Inflammatory macrophage treated with lipopolysaccharide for 4 hours (primary cell): ENCODE measurements at places on chromosomes 6 and 20.
A peak's percentile ranks its signal among the peaks of the same experiment; 100 is the strongest.

- DNase-seq, result no peak
These were observed 143.6 kb downstream of the DST start for GRCh38 chr6:56499095-56499494.

GRCh38 chr6:33324125-33324524, 6.6 kb upstream of the ZBTB22 start:
- DNase-seq, result peak; percentile 24

GRCh38 chr6:127381384-127381783, 38.0 kb upstream of the ECHDC1 start:
- DNase-seq, result no peak

DNA sequence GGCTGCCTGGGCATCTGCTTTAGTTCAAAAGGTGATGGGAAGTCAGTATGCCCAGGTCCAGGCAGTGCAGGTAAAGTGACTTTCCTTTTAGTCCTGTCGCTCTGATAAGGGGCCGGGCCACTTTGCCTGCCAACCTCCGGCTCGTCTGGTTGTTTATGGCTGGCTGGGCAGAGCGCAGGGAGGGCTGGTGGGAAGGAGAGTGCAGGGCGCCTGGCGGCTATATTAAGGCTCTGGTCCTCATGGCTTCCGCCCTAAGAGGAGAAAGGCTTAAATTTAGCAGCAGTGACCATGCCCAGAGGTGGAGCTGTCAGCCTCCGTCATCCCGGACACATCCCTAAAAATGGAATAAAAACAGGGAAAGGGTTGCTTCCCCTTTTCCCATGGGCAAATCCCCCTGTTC, 14.6 kb downstream of the GATA5 start:
- DNase-seq, result no peak

DNA sequence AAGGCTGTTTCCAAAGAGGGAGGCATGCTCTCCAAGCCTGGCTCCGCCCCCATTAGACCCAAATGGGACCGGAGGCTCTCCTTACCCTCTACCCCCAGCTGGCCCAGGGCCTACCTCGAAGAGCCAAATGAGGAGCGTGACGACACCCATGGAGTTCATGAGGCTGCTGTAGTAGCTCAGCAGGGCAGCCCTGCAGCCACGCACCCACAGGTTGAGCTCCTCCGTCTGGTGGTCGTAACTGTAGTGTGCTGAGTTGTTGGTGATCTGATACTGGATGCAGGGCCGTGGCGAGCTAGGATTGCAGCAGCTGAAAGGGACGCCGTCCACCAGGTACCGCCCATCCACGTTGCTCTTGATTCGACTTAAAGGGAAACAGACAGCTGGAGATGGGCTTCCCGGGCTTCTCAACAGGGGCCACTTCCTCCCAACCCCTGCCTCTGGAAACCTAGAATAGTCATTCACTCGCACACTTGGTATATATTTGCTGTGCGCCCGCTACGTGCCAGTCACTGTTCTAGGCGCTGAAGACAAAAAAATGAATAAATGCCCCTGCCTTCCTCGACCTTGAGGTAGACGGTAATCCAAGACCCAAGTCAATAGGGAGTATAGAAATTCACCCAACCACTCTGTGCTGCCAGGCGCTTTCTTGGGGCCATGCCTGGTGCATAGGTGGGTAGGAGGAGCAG, 18.0 kb downstream of the PRPH2 start:
- no peak for DNase-seq

- DNase-seq, result peak; percentile 85
These were observed 17.3 kb downstream of the EEF1E1 start for GRCh38 chr6:8085053-8085511.

DNA sequence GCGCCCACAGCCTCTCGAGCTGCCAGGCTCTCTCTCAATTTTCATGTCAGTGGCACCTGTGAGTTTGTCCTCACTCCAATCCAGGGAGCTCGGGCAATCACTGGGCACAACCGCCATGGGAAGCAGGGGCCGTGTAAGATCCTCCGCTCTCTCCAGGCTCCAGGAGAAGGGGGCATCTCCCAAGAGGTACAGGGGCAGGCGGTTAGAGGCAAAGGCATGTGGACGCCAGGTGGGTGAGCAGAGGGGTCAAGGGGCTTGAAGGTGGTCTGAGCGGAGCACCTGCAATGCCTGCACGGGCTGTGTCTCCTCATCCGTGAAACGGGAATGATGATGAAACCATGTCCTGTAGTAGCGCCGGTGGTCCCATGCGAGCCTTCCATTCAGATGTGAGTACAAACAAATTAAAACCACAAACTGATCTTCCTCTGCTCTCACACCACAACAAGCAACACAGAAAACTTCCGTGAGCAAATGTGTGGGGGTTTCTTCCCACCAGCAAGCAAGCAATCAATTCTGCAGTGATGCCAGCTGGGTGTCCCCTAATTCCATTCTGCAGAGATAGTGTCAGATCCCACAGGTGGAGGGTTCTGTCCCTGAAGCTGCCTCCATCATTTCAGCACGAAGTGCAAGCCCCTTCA, 222.5 kb upstream of the PMEPA1 start:
- no peak for DNase-seq

DNA sequence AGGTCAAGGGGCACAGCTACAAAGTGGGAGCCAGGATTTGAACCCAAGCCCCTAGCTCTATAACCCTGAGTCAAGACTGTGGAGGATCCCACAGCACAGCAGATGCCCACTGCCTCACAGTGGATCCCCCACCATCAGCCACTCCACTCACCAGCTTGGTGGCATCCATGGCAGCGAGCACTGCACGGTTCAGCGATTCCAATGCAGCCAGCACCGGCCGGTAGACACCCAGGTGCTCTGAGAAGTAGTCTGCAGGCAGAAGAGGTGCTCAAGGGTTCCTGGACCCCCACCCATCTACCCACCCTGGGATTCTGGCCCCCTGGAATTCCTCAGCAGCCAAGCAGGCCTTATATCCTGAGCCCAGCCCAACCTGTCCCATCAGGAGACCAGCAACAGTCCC, 2.5 kb downstream of the ACTL10 start:
- DNase-seq, result no peak

- DNase-seq, result peak; percentile 51
These were observed 49.0 kb upstream of the RANBP9 start for GRCh38 chr6:13760307-13761304.

DNA sequence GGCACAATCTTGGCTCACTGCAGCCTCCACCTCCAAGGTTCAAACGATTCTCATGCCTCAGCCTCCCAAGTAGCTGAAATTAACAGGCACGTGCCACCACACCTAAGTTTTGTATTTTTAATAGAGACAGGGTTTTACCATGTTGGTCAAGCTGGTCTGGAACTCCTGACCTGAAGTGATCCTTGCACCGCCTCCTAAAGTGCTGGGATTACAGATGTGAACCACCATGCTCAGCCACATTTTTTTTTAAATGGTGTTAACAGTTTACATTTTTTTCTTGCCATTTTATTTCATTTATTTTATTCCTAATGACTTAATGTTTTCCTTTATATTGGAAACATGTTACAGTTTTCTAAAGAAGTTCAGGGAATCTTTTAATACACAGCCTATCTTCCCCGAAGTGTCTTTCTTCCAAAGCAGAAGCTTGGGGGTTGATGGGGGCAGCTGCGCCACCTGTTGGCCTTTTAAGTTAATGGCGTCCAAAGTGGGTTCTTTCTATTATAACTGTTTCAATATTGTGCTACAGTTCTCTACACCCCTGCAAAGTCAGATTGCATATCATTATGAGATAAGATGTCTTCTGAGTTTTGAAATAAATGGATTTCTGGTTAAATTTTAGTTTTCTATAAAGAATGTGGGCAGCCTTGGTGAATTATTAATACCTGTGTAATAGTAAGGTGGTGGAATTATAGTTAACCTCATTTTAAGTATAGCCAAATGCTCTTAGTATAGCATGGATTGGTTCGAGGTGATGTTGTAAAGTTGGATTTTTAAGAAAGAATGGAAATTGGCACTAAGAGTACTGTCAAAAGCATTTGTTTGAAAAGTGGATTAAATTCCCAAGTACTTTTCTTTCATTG, 42.0 kb upstream of the PLCG1 start:
- DNase-seq, result peak; percentile 55

GRCh38 chr20:38308047-38308438, 4.1 kb downstream of the BPI start:
- DNase-seq, result no peak

DNA sequence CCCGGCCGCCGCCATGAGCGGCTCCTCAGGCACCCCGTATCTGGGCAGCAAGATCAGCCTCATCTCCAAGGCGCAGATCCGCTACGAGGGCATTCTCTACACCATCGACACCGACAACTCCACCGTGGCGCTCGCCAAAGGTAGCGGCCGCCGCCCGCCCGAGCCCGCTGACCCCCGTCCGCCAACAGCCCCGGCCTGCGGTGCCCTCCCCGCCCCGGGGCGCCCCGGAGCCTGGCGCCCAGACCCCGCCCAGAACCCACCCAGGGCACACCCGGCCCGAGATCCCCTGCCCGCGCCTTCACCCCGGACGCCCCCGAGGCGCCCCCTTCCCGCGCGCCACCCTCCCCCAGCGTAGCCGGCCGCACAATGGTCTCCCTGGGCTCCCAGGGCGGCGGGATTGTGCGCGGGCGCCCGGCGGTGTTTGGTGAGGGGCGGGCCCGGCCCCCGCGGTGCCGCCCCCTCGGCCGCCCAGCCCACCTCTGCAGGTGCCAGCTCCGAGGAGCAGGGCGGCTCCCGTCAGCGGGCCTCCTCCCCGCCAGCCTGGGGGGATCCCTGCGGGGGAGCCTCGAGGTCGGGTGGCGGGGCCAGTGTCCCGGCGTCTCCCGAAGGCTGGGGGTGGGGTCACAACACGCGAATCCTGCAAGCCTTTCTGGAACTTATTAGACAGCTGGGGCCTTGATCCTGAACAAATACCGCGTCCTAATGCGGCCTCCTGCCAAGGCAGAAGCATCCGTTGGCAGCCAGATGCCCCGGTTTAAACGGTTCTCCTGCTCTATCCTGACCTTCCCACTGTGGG, 577 bp downstream of the LSM14B start:
- DNase-seq, result no peak
